Upper lobe of right lung (tissue), 1 donor: ENCODE measurements at places on chromosomes 3 and 15.

DNA sequence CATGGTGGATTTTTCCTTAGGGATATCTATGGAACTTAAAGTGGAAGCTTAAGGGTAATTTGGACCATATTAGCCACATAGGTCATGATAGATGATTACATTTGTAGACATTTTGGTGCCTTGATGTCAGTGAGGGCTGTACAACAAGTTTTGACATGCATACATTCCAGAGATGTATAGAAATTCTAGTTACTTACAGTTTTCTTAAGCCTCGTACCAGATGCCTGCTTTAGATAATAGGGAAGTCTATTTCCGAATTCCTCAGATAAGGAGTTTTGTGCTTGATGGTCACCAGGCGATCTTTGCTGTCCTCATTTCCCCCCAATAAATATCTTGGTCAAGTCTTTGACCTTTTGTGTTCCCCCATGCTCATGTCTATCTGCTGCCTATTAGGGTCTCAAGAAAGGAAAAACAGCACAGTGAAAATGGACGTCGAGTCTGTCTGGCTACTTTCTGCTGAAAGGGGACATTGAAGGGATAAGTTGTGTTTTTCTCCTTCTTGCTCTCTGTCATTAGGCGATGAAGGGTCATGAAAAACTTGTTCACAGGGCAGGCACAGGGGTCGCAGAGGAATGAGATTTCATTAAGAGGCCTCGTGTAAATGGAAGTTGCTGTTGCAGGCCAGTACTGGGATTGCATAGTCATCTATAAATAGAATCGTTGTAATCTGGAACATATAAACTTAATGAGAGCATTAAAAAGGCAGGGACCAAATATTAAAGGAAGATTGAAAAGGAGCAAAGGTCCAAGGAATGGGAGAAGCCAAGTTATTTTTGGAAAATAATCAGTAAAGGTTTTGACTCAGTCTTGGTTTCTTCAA, 20.0 kb upstream of the SENP7 start:
- no peaks in the 10 kb centered on the region for H3K4me1 ChIP-seq
- no peaks in the 10 kb centered on the region for H3K27me3 ChIP-seq
- H3K4me3 ChIP-seq: no peak overlapping the region
- no peaks in the 10 kb centered on the region for H3K36me3 ChIP-seq
- H3K27ac ChIP-seq: no peak overlapping the region

GRCh38 chr3:170476291-170476690, 57.6 kb downstream of the CLDN11 start:
- DNase-seq: no peak
- no peaks in the 10 kb centered on the region for H3K4me1 ChIP-seq
- H3K36me3 ChIP-seq: no peaks in the 10 kb centered on the region
- no peak overlapping the region for H3K27ac ChIP-seq
- H3K27me3 ChIP-seq: no peaks in the 10 kb centered on the region

- no peak overlapping the region for H3K27ac ChIP-seq
- peaks cover 39% of the 10 kb centered on the region for H3K4me1 ChIP-seq
- H3K36me3 ChIP-seq: no peaks in the 10 kb centered on the region
- DNase-seq: peak; percentile 63
- no peaks in the 10 kb centered on the region for H3K27me3 ChIP-seq
Observed at GRCh38 chr3:52221563-52222318, 3.7 kb downstream of the TLR9 start.

DNA sequence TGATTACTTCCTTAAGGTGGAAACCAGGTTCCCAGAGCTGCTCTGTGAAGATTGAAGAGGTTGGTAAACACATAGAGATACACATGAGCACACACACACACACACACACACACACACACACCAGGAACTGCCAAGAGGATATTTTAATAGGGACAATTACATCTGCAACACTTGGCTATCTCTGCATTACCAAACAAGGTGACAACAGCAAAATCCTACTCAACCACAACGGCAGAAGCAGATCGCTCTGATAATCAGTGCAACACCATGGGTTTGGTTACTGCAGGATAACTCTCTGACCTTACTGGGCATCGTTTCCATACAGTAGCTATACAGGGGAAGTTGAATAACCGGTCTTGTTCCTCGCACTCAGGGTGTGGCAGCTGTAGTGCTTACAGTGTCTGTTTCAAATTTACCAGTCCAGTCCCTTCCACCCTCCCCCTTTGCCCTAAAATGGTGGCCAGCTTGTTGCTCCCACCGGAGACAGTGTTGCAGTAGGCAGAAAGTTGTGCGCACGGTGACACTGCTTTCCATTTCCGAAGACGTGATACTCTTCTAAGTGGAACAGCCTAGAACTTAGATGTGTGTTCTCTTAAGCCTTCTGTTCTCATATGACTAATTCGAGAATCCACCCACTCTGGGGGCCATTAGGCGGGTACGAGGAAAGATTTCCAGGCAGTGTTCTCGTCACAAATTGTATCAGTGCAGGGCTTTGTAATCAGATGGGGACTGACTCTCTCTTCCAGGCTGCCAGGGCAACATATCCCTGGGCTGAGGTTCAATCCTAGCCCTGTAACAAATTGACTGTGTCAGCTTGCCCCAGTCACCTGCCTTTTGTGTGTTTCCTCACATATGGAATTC, 176.2 kb downstream of the P3H2 start:
- H3K4me1 ChIP-seq: no peaks in the 10 kb centered on the region
- H3K27me3 ChIP-seq: no peaks in the 10 kb centered on the region
- no peak overlapping the region for H3K4me3 ChIP-seq
- H3K27ac ChIP-seq: no peak overlapping the region
- DNase-seq: no peak

GRCh38 chr15:52003710-52004109, 15.3 kb upstream of the MAPK6 start:
- H3K27ac ChIP-seq: no peak overlapping the region
- H3K4me3 ChIP-seq: no peak overlapping the region
- H3K36me3 ChIP-seq: no peaks in the 10 kb centered on the region
- H3K27me3 ChIP-seq: no peaks in the 10 kb centered on the region
- peaks cover 19% of the 10 kb centered on the region for H3K4me1 ChIP-seq

- no peaks in the 10 kb centered on the region for H3K36me3 ChIP-seq
- H3K4me1 ChIP-seq: no peaks in the 10 kb centered on the region
- H3K27me3 ChIP-seq: no peaks in the 10 kb centered on the region
- no peak for DNase-seq
Observed at GRCh38 chr3:25043177-25043576, 384.9 kb upstream of the RARB start.

DNA sequence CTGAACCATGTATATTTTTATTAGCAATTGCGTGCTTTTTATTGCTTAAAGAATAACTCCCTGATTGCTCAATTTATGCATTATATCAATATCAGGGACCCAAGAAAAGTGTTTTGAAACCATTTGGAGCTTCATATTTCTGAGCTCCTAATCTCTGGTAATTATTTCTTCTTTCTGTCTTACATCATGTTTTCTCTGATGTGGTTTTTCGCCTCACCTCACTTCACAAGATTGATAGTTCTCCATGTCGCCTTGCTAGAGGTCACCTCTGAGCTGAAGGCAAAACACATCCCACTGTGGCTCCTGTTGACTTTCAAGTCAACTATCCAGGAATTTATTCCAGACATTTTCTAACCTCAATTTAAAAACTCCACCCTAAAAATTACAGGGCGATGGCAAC, 837.4 kb downstream of the CADM2 start:
- no peaks in the 10 kb centered on the region for H3K36me3 ChIP-seq
- no peak overlapping the region for H3K27ac ChIP-seq
- H3K4me3 ChIP-seq: no peak overlapping the region
- no peak for DNase-seq
- H3K4me1 ChIP-seq: no peaks in the 10 kb centered on the region

GRCh38 chr3:173685456-173685855, 287.9 kb downstream of the NLGN1 start:
- H3K27me3 ChIP-seq: no peaks in the 10 kb centered on the region

DNA sequence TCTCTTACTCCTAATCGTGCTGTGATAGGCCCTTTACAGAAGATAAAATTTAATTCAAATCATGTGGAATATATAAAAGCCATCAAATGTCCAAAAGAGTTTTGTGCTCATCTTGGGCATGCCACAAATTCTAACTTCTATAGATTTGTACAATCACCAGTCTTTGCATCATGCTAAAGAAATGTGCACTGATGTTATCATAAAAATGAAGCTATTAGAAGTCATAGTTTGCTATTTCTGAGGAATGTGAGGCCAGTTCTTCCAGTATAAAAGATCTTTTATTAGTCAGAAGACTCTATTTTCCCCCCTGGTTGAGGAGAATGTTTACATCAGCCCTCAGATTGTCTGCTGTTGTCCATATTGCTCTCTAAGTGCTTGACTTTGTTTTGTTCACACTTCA, 2.1 kb upstream of the ANXA2 start:
- no peak overlapping the region for H3K4me3 ChIP-seq
- H3K27ac ChIP-seq: peak overlapping the region; percentile 9
- peaks cover 9% of the 10 kb centered on the region for H3K36me3 ChIP-seq

DNA sequence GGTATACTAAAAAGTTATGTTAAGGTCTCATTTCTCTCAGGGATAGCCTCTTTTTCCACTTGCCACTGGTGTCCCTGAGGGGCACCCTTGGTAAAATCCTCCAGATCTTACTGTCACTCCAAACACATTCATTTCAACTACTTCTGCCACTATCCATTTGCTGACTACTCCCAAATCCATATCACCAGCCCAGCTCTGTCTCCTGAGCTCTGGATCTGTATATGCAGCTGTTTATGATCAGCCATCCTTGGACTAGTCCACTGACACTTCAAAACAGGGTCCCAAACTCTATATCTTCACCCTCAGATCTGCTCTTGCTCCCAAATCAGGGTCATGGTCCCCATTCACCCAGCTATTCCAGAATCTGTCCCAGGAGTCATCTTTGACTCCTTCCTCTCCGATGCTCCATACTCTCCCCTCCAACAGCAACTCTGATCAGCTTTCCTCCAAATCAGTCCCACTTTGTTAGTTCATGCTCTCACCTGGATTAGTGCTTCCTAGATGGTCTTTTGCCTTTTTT, 9.9 kb downstream of the NCEH1 start:
- H3K27ac ChIP-seq: no peak overlapping the region
- no peaks in the 10 kb centered on the region for H3K36me3 ChIP-seq
- peaks cover 10% of the 10 kb centered on the region for H3K4me1 ChIP-seq
- no peaks in the 10 kb centered on the region for H3K27me3 ChIP-seq
- H3K4me3 ChIP-seq: no peak overlapping the region

DNA sequence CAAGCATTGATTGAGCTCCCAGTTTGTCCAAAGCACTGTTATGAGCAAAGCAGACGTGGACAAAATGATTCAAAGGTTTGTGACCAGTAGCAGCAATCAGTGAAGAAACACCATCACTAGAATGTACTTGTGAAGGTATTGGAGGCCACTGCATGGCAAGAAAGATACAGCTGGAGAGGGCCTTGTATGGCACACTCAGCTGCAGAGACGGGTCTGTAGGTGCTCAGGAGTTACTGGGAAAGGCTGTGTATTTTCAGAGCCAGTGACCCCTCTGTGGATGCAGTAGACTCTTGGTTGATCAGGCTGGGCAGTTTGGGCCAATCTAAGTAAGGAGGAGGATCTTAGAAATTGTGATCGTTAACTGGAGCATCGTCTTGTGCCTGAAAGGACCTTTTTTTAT, 120.0 kb downstream of the GHSR start:
- DNase-seq: no peak
- no peaks in the 10 kb centered on the region for H3K4me1 ChIP-seq
- no peak overlapping the region for H3K27ac ChIP-seq
- H3K4me3 ChIP-seq: no peak overlapping the region
- no peaks in the 10 kb centered on the region for H3K27me3 ChIP-seq

DNA sequence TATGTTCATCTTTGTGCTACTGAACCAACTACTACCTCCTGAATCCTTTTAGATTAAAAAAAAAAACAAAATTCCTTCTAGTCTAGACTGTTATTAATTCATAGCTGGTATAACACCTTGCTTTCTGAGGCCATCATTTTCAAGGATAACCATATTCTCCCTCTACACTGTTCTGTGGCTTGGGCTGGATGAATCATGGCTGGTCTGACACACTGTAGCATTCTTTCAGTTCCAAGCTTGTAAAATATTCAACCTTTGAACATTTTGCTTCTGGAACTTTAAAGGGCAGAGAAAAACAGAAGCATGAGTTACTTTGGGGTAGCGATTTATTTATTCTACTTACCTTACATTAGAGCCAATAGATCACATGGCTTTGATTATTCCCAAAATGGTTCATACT, 7.6 kb downstream of the HSPBAP1 start:
- no peaks in the 10 kb centered on the region for H3K27me3 ChIP-seq
- no peak overlapping the region for H3K4me3 ChIP-seq
- no peak for DNase-seq
- peaks cover 6% of the 10 kb centered on the region for H3K36me3 ChIP-seq

DNA sequence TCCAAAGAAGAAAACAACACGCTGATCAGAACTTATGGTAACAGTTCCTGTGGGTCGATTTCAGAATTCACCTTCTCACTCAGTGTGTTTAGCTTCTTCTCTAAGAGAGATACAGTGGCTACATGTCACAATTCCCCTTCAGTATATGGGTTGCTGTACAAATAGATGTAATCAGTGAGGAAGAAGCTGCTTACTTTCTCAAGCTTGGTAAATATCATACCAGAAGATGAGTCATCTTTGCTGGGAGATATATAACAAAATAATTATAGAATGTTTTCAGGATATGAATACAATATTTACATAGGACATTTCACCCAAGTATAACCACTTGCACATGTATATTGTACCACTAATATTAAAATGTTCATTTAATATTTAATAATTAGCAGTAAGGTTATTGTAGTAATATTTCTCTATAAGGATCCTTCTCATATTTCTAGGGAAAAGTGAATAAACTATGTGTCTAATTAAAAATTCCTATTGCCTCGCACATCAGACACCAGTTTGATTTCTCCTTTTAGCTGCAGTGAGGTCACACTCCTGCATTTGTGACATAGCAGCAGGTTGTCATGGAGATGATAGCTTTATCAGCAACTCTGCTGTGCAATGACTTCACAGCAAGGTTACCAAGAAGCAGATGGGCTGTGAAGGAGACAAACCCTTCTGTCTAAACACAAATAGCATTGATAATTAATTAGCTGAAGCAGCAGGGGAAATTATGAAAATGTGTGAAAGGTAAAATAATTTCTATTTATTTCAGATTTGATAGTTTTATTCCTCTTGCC, 211.4 kb downstream of the TUSC7 start:
- no peaks in the 10 kb centered on the region for H3K36me3 ChIP-seq
- no peak for DNase-seq
- H3K27me3 ChIP-seq: no peaks in the 10 kb centered on the region
- no peaks in the 10 kb centered on the region for H3K4me1 ChIP-seq

DNA sequence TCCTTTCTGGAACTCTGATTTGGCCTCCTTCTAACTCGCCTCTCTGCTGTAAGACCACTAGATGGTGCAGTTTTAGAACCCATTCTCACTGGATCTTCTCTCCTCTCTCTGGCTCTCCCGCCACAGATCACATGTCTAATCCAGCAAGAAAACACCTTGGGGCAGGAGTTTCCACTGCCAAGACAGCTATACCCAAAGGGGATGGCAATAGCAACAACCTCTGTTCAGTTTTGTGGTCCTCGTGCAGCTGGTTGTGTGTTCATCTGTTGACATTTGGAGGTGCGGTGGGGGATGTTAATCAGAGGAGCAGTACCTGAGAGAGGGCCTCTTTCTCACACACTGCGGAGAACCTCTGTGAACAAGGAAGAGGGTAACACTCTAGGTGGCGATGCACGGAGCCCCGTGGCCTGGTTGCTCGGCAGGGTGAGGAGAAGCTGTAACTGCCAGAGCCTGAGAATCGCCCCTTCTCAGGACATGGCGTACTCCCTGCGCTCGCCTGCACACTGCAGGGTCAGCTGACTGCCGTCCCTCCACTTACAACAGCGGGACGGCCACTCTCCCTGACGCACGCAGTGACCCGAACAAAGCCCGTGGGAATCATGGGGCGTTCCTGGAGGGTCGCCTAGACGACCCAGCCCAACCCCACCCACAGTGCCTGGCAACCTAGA, at the start of gene TEX55:
Gene TEX55 (plus strand): TSS at position 666 of the 668 bp plus-strand sequence. CDS start 25 bp downstream, outside the sequence.
- DNase-seq: peak; percentile 60
- H3K4me3 ChIP-seq: no peak within 1 kb of the TSS
- no peak within 1 kb of the TSS for H3K27ac ChIP-seq
- H3K27me3 ChIP-seq: no peaks in the 10 kb centered on the region
- no peaks in the 10 kb centered on the region for H3K36me3 ChIP-seq
